Left ventricle myocardium inferior (tissue), 1 donor: ENCODE measurements at places on chromosomes 11 and 22. TPM values are rescaled to one million over a fixed set of nuclear protein-coding genes. Genes with fewer than 3 reads are reported as not detected.

Gene SORL1
- total RNA-seq = 7.1 TPM

Gene WNT7B
- not detected for total RNA-seq

Gene OR2D2
- not detected for total RNA-seq

Gene IFITM10
- total RNA-seq = 0.58 TPM

Gene RNF169
- 9.6 TPM for total RNA-seq

Gene EHF
- 1.6 TPM for total RNA-seq

DNA sequence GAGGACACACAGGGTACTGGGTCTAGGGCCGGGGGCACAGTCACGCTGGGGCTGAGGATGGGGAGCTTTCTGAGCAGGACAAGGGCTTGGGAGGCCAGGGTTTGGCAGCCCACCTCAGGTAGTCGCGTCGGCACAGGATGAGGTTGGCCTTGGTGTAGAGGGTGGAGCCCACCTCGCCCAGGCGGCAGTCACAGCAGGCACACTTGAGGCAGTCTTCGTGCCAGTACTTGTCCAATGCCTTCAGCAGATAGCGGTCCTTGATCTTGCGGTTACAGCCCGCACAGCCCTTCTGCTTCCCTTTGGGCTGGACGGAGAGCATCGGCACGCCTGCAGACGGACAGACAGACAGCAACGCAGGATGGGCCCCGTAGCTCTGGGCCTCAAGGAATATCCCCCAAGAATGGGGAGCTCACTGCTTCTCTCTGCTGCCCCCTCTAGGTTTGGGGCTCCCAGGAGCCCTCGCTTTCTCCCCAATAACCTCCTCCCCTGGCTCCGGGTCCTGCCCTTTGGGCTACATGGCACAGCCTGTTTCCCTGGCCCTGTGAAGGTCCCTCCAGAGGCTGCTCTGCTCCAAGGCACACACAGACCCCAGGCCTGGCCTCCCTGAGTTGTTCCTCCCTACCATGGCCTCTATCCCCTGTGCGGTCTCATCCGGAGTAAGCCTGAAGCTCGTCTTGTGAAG is 33.4 kb downstream of the LMO1 start:
- DNase-seq = no peak

GRCh38 chr11:19819148-19819547 is 106.5 kb downstream of the NAV2 start:
- no peak for DNase-seq

- DNase-seq = no peak
Measured at GRCh38 chr22:38965614-38966379, 8.4 kb downstream of the APOBEC3A start.

- no peak for DNase-seq
Measured at GRCh38 chr11:132463295-132464002, 1068.9 kb downstream of the OPCML start.

- no peak for DNase-seq
Measured at GRCh38 chr22:35973388-35973787, 55.2 kb downstream of the RBFOX2 start.

- no peak for DNase-seq
Measured at GRCh38 chr22:41106122-41106968, 14.0 kb downstream of the EP300 start.

GRCh38 chr11:104652996-104653395 is 245.3 kb downstream of the CASP12 start:
- DNase-seq = no peak

GRCh38 chr11:26219183-26220117 is 112.5 kb upstream of the ANO3 start:
- DNase-seq = no peak
